ENCODE measurements at places on chromosomes 1 and 21. TPM values are rescaled to one million over a fixed set of nuclear protein-coding genes. Genes with fewer than 3 reads are reported as not detected.

The AGO3 gene
- total RNA-seq, result 30.0 TPM

GRCh38 chr21:18725653-18726052 is 322.1 kb upstream of the TMPRSS15 start:
- H3K27me3 ChIP-seq, result no peaks in the 10 kb centered on the region
- H3K4me3 ChIP-seq, result no peak overlapping the region
- H3K36me3 ChIP-seq, result no peaks in the 10 kb centered on the region
- peak; percentile 2 for DNase-seq

DNA sequence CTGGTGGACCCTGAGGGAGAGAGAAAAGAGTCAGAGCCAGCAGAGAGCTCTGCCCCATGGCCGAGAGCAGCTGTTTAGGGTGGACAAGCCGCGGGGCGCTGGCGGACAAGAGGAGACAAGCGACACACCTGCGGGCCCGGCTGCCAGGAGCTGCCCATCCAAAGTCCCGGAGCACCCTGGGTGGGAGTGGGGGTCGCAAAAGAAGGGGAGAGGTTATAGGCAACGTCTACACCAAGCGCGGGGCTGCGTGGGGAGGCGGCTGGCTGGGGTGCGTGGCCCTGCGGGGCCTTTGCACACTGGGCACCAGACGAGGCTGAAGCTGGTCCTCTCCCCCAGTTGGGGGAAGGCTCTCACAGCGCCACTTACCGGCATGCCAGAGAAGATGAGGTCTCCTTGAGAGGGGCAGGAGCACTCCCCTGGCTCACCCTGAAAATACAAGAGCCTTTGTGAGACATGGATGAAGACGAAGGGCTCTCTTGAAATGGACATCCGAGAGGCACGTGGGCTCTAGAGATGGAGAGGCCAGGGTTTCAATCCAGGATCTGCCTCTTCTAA is 24.1 kb downstream of the COL16A1 start:
- H3K27ac ChIP-seq, result no peak overlapping the region
- H3K36me3 ChIP-seq, result no peaks in the 10 kb centered on the region
- H3K4me1 ChIP-seq, result no peaks in the 10 kb centered on the region
- H3K4me3 ChIP-seq, result no peak overlapping the region
- no peak for DNase-seq

The AKNAD1 gene
- total RNA-seq, result not detected

The HMGCL gene
- 46.0 TPM for total RNA-seq

The ERRFI1 gene
- total RNA-seq, result 2.2 TPM

DNA sequence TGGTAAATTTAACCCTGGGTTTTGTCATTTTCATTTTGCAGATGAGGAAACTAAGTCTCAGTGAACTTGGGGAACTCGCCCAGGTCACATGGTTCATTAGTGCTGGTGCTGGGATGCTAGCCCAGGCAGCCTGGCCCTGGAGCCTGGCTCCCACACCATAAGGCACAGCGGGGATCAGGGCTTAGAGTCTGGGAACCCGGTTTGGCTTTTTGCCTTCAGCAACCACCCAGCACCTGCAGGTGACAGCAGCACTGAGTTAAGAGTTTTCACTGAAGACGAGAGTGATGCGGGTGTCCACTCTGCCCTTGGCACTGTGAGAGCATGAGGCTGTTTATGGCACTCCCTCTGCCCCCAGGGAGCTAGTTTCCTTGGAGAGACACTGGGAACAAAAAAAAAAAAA is 18.4 kb upstream of the CD101 start:
- H3K27me3 ChIP-seq, result no peaks in the 10 kb centered on the region
- no peak overlapping the region for H3K27ac ChIP-seq
- no peak overlapping the region for H3K4me3 ChIP-seq
- DNase-seq, result no peak
